Fibroblast of skin of right biceps (primary cell): ENCODE measurements at places on chromosomes 1 and 21.

DNA sequence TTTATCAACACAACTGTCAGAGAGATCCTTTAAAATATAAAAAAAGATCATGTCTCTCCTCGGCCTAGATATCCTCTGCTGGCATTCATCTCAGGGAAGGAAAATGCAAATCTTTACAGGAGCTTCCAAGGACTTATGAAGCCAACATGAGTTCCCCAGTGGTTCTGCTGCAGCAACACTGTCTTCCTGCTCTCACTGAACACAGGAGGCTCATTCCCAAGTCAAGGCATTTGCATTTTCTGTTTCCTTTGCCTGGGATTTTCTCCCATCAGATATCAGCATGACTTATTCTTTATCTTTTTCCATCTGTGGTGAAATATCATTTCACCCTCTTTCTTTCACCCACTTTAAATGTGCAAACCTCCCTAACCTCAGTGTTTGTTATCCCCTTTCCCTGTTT lies 513.8 kb upstream of the ZP4 start:
- DNase-seq: peak; percentile 17

- no peak for DNase-seq
Observed at GRCh38 chr1:185112356-185112755, 44.4 kb downstream of the TRMT1L start.

DNA sequence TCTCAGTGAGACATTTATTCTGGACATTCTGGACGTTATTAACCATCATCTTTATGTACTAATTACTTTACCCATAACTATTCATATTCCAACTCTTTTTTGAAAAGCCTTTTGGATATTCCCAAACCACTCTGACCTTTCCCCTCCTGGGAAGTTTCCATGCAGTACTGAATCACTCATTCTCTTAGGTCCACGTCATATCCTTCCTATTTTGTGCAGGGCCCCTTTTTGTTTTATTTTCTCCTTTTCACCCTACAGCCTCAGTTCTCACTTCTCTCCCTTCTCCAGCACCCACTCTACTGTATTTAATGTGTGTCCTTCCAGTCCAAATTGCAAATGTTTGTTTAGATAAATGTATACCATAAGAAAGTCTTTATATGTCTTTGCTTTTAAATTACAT lies 16.4 kb upstream of the ATP1A1 start:
- peak; percentile 35 for DNase-seq

DNA sequence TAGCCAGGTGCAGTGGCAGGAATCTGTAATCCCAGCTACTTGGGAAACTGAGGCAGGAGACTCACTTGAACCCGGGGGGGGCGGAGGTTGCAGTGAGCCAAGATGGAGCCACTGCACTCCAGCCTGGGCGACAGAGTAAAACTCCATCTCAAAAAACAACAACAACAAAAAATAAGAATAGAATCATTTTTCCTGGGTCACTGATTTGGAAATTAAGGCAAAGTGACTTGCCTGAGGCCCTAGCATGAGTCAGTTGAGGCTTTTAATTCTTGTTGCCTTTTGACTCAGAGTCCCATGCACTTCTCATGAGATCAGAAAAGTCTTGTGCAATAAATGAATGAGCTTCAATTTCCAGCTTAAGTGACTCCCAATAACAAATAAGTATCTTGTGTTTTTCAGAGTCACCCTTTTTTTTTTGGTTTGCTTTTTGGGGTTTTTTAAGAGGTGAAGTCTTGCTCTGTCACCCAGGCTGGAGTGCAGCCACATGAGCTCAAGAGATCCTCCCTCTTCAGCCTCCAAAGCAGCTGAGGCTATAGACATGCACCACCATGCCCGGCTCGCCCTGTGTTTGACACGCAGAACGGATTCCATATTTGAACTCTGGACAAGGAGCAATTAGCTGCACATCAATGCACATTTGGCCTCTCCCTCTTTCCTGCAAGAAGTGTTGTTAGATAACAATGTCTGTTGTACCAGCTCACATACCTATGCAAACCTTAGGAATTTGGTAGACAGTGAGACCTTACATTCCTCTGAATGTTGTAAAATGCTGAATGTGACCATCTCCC lies 3.4 kb upstream of the PLEKHM2 start:
- peak; percentile 88 for DNase-seq

DNA sequence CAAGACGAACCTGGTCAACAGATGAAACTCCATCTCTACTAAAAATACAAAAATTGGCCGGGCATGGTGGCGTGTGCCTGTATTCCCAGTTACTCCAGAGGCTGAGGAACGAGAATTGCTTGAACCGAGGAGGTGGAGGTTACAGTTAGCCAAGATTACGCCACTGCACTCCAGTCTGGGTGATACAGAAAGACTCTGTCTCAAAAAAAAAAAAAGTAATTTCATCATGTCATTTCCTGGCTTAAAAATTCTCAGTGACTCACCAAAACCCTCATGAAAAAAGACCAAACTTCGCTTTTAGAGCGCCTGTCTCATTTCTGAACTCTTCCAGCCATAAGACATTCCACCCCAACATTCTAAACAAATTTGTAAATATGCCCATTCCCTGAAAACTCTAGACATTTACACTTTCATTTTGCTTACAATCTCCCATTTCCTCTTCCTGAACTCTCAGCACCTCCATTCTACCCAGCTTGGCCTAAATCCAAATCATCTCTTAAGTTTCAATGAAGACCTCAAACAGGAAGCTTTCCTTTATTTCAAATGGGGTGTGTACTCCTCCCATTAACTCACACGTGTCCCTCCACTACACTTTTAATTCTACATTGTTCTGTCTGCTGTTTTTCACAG lies 50.5 kb upstream of the PRRC2C start:
- peak; percentile 85 for DNase-seq

DNA sequence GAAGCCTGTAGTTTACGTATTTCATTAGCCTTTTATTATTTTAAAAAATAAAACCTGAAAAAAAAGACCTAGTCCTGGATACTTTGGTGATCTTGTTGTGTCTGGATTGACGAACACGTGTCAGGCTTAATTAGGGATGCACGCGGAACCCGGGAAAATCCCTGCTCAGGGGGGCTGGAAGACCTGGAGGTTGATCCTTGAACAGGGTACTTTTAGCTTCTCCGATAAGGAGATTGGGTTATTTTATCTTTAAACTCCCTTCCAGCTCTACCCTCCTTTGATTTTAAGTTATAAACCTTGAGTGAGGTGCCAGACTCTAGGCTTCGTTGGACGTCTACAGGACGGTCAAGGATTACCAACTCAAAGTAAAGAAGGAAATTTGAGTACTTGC lies 552 bp upstream of the ZNF691 start:
- DNase-seq: peak; percentile 5

GRCh38 chr1:230381585-230381984 lies 44.5 kb downstream of the PGBD5 start:
- no peak for DNase-seq

DNA sequence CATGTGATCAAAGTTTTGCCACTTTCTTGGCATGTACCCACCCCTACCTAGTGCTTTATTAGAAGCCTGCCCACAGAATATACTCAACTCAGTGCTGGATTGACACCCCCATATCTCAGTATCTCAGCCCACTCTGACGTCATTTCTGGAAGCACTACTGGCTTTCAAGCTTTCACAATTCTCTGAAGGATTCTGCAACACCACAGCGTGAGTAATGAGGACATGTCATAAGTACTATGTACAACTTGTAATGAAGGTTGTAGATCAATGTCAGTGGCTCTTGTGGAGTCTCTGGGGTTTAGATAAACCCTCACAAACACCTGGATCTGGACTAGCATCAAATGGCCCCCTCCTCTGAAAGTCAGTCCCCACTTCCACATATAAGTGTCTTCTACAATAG lies 57.2 kb downstream of the TNFSF4 start:
- peak; percentile 65 for DNase-seq

DNA sequence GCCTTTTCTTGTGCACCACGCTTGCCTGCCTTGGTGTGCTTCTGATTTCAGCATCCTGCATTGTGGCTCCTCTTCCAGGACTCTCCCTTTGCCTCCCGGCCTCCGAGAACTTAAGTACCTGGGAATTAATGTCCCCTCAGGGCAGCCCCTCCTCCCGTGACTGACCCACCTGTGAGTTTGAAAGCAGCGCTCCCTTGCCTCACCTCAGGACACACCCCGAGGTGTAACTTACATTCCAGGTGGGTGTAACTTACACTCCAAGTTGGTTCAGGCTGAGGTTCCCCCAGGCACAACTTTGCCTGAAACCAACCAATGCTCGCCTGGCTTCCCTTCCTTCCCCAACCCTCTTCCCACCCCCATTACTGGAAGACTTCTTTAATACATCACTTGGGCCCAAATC lies 161.4 kb downstream of the KAZN start:
- no peak for DNase-seq

DNA sequence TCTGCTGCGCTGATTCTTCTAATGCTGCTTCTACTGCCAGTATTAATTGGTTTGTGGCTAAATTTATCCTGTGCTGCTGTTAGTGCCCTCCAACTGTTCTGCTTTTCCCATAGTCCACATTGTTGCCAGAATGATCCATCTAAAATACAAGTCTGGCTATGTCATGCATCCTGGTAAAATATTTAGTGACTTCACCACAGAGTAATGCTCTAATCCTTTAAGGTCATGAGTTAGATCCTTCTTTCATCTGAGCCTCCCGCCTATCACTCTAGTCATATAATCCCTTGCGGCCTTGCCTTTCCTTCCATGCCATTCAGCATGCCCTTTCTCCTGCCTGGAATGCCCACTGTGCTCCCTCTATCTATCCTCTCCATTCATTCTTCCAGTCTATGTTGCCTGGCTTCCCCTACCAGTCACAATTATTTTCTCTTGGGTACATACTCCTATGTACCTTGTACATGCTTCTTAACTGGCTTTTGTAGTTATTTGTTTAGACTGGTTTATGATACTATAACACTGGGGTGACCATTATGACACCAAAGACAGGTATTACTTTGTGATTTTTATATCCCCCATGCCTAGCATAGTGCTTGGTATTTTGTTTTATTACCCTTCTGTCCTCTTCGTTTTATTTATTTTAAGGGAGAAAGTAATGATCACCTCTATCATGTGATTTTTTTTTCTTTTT lies 144.0 kb downstream of the MAGI3 start:
- peak; percentile 91 for DNase-seq

DNA sequence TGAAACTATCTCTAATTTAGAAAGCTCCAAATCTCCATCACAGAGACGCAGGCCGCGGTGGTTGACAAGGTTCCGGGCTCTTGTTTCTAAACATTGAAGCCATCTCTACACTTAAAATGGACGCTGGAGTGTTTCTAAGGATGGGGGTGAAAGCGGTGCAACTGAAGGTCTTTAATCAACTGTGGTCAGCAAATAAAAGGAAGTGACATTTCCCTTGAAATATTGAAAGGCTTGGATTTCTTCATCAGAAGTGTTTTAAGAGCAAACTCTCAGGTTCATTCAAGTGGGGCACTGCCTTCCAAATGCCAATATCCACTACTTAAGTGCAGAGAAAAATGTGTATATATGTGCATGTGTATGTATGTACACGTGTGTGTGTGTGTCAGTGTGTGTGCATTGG lies 117.3 kb downstream of the KAZN start:
- DNase-seq: no peak

- no peak for DNase-seq
Observed at GRCh38 chr1:221913351-221913892, 171.5 kb upstream of the DUSP10 start.

DNA sequence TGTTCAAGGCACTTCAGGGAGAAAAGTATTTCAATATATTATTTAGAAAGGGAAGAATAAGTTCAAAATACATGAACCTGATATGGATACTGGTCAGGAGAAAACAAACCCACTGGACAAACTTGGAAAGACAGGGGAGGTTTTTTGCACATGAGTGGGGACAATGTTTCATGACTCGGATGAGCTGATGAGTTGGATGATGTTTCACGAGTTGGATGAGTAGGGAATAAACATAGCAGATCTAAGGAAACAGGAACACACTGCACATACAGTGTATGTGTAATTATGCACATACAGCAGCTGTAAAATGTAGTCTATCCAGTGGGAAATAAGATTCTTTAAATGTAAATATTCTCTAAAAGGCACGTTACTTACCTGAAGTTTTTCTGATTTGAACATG lies 682.9 kb upstream of the ADAMTS5 start:
- DNase-seq: peak; percentile 36

- no peak for DNase-seq
Observed at GRCh38 chr1:243942196-243943150, 92.4 kb upstream of the AKT3 start.

- DNase-seq: peak; percentile 7
Observed at GRCh38 chr1:68495968-68496679, 758 bp downstream of the DEPDC1 start.

GRCh38 chr1:240005997-240006650 lies 85.6 kb upstream of the FMN2 start:
- no peak for DNase-seq

DNA sequence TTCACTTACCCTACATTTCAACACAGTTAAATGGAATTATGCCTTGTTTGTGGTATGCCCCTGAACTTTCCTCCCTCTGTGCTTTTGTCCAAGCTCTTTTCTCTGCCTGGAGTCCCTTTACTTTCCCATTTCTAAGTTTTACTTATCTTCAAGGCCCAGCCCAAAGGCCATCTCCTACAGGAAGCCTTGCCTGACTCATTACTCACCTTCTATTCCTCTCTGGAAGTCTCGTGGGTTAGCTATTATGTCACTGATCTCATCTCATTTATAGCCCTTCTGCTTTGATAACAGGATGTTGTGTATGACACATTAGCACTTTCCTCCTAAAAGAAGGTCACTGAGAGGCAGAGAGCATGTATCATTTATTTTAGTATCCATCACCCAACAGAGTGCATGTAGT lies 78.8 kb upstream of the CD1D start:
- peak; percentile 70 for DNase-seq

DNA sequence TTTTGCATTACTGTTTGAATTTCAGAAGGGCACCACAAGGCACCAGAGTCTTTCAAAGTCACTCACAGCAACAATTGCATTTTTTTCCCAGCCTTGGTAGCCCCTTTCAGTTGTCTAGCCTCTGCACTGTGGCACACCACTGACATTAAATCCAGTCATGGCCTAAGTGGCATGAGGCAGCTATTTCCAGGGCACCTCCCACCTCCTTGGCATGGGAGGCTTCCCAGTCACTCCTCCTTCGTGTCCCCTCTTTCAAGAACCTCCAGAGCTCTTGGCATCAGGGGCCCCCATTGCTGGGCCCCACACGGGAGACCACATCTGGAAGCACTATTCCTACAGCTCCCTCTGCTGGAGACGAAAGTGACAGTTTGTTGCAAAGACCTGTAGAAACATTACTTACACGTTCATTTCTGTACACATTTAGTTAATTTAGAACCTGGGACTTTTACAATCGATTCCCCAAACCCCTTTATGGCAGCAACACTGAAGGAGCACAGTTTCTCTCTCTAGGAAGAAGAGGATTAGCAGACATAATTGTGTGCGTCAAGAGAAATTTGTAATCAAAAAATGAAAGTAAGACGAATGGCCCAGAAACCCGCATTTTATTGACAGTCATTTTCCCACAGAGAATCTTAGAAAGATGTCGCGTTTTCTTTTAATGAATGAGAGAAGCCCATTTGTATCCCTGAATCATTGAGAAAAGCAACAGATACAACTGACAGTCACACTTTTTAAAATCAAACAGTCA lies 5.7 kb upstream of the CHD5 start:
- DNase-seq: peak; percentile 51
